ENCODE measurements at places on chromosomes 12 and 14.

GRCh38 chr14:24231263-24232120 lies 675 bp downstream of the NEDD8 start:
- no peak for DNase-seq

- DNase-seq: peak; percentile 55
Observed at GRCh38 chr12:54040148-54040494, 7.3 kb downstream of the HOXC5 start.

- no peak for DNase-seq
Observed at GRCh38 chr12:123849517-123849916, 87.4 kb downstream of the DNAH10 start.

GRCh38 chr12:97886511-97887176 lies 424.0 kb downstream of the RMST start:
- no peak for DNase-seq

- no peak for DNase-seq
Observed at GRCh38 chr14:31965071-31965734, 111.9 kb upstream of the ARHGAP5 start.

GRCh38 chr14:53376064-53376463 lies 222.9 kb upstream of the DDHD1 start:
- DNase-seq: no peak

DNA sequence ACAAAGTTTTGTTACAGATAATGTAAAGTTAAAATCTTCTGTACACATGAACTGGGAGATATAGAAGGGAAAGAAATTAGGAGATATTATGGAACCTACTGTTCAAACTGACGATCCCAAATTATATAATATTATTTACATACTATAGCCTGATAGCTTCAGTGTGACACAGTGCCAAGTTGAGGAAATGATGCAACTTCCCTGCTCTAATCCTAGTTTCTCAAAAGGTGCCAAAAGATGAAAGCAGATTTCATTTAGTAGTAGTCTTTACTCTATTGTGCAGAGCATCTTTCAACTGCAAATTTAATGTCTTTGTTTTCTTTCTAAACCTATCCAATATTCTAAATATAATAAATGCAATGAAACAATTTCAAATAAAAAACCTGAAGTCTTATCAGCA lies 46.9 kb downstream of the COCH start:
- DNase-seq: no peak

DNA sequence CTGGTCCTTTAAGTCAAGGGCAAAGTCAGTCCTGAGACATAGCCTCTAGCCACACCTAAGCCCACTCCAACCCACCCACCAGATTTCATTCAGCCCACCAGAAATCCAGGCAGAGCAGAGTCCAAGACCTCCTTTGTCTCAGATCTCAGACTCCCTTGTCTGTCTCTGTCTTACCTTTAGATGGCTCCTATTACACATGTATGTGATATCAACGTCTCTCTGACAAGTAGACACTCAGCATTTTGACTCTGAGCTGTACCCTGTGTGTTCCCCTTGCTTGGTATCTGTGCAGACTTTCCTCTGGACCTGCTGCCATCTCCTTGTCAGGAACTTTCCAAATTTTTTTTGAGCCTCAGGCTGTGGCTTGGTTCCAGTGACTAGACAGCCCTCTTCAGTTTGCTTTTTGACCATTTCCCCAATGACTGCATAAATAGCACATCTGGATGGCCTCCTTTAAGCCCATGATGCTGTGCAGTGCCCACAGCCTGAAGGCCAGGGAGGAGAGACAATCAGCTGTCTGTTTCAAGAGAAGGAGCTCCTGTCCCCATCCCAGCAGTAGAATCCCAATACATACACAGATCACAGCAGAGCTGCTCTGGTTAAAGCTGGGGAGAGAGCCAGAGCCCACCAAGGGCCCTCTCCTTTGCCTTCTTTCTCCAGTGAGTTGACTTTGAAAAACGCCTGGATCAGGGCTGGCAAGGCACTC lies 7.0 kb downstream of the POU6F1 start:
- DNase-seq: peak; percentile 85

DNA sequence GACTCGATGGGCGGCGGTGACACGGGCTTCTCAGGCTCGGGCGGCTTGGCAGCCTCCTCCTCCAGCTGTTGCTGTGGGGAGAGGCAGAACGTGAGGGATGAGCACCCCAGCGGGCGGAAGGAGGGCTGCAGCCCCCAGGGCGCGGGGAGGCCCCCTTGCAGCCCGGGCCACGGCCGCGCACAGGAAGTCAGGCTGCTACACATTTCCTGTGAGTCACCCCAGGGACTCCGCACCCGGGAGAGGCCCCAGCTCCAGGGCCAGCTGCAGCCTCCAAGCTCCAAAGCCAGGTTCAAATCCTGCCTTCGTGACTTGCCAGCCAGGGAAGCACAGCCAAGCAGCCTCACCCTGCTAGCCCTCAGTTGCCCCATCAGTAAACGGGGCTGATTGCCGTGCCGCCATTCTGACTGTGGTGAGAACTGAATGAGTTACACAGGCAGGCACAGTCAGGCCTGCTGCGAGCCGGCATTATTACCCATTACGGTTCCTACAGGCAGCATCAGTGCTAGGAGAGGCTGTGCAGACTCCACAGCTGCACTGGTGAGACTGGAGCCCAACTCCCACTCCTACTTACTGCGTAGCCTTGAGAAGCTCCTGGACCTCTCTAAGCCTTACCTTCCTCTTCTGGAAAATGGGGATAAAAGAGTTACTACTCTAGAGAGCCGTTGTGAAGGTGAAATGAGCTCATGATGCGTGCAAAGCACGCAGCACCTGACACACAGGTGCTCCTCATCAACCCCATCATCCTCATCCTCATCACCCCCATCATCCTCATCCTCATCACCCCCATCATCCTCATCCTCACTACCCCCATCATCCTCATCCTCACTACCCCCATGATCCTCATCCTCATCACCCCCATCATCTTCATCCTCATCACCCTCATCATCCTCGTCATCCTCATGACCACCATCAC lies 100.9 kb downstream of the NCOR2 start:
- peak; percentile 21 for DNase-seq

DNA sequence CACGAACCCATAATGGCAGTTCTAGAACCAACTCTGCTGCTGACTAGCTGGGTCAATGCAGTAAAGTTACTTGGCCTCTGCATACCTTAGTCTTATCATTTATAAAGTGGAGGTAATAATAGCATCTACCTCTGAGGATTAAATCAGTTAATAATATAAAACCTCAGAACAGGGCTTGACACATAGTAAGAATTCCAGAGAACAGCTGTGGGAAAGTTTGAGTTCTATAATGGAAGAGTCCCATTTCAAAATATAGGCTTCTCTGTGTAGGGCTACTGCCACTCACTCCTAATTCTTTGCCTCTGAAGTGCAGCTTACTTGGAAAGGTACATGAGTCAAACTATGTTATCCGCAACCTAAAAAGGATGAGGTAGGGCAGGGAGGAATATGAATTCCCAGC lies 269.2 kb upstream of the PRKD1 start:
- DNase-seq: no peak

DNA sequence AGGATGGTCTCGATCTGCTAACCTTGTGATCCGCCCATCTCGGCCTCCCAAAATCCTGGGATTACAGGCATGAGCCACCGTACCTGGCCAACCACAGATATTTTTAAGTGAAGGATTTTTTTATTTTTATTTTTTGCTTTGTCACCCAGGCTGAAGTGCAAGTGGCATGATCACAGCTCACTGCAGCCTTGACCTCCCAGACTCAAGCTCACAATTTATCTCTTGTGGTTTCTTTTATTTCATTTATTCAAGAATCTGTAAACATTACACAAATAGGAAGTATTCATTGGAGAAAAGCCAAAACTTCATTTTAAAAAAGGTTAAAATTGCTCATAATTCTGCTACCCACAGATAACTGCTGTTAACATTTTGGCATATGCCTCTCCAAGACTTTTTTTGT lies 13.3 kb downstream of the MOAP1 start:
- DNase-seq: no peak

DNA sequence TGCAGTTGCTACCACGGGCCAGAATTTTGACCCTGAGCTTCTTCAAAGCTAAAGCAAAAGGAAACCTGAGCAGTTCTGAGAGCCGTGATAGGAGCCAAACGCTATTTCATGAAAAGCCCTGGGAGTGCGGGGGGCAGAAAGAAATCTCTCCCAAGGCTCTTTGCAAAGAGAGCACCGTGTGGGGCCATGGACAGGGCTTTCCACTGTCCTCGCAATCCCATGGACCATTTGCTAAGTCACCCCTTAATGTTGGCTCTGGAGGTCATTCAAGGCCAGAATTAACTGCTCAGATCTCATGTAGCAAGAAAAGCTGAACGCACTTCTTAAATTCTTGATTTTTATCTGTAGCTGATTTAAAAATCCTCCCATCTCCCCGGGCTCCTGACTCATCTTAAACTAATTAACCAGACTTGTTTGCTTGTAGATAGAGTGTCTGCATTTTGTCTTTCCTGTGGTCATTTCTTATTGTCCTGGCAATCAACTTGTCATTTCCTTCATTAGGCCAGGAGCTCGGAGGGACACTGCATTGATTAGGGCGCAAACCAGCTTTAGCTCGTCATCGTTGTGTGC lies 24.8 kb downstream of the CLSTN3 start:
- DNase-seq: no peak

DNA sequence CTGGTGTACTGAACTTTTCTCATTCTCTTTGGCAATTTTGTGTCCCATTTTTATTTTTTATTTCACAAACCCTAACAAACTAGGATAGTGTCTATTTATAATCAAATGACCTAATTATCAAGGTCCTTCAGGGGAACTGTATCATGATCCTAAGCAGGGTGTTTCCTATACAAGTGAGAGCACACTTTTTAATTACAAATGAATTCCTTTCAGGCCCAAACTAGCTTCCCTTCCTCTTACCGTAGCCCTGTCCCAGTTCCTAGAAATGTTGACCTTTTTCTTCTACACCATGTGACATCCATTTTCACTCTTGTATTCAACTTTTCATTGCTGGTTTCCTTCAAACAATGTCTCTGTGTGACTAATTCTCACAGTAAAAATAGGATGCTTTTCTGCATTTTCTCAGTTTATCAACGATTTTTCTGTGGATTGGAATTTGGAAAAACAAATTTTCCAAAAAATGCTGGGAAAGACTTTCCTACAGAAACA lies 411.4 kb downstream of the CCDC91 start:
- peak; percentile 61 for DNase-seq

- no peak for DNase-seq
Observed at GRCh38 chr14:63737582-63738006, 9.7 kb upstream of the SGPP1 start.

- peak; percentile 56 for DNase-seq
Observed at GRCh38 chr14:29805415-29806123, 122.1 kb downstream of the PRKD1 start.

DNA sequence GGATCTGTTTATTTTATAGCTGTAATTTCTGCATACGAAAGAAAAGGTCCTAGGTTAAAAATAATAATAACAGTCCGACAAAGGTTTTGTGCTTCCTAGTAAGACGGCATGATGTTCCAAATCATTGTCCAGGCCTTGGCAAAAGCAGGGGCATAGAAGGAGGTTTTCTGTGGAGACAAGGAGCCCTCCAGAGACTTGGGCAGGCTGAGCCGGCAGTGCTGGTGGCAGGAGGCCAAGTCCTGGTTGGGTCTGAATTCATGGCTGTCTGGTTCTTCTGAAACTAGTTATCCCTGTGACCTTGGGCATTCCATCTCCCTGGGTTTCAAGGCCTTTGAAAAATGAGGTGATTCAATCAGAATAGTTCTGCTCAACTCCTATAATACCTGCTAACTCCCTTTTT lies 44.0 kb downstream of the KCNK13 start:
- no peak for DNase-seq

GRCh38 chr12:46461907-46462640 lies 89.5 kb upstream of the SLC38A2 start:
- no peak for DNase-seq

GRCh38 chr14:76472199-76472723 lies 96.3 kb downstream of the ESRRB start:
- DNase-seq: no peak

GRCh38 chr12:108806346-108806745 lies 51.0 kb downstream of the SSH1 start:
- DNase-seq: no peak

- DNase-seq: no peak
Observed at GRCh38 chr12:79046021-79046420, 181.4 kb downstream of the SYT1 start.

- DNase-seq: no peak
Observed at GRCh38 chr12:105342464-105342863, 12.0 kb downstream of the C12orf75 start.

GRCh38 chr12:123522164-123522563 lies 11.4 kb downstream of the RILPL1 start:
- DNase-seq: no peak

GRCh38 chr14:50762001-50762930 lies 68.7 kb downstream of the NIN start:
- no peak for DNase-seq

GRCh38 chr12:104590022-104590421 lies 133.3 kb downstream of the CHST11 start:
- DNase-seq: no peak

DNA sequence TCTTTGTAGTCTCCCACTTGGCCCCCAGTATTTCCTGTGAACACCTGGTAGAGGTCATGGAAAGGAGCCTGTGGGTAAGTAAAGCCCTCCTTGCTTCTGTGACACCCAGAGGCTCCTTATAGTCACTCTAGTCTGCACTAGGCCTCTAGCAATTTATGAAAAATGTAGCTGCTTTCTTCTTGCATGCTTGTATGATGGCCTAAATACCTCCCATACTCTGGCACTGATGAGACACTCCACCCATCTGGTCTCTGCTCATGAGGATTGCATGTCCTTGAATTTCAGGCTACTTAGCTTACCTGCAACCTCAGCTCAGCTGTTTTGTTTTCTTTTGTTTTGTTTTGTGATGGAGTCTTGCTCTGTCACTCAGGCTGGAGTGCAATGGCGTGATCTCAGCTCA lies 4.6 kb upstream of the A2ML1 start:
- DNase-seq: no peak

DNA sequence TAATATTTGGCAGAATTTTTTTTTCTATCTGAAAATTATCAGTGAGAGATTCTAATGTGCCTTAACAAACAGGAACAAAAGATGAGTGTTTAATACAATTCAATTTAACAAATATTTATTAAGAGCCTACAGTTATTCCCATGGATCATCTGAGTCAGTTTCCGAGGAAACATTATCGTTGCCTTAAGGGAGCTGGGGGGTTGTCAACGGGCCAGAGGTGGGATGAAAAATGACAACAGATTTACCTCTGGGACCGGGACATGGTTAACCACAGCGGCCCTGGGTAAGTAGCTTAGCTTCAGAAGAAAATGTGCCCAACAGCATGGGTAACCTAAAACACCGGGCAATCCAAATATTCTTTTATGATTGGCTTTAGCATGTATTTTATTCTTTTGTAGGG lies 113.6 kb downstream of the DAD1 start:
- no peak for DNase-seq

GRCh38 chr12:131513606-131514005 lies 197.3 kb upstream of the SFSWAP start:
- DNase-seq: no peak
